SK-N-DZ (cell line): ENCODE measurements at places on chromosomes 4 and X.

DNA sequence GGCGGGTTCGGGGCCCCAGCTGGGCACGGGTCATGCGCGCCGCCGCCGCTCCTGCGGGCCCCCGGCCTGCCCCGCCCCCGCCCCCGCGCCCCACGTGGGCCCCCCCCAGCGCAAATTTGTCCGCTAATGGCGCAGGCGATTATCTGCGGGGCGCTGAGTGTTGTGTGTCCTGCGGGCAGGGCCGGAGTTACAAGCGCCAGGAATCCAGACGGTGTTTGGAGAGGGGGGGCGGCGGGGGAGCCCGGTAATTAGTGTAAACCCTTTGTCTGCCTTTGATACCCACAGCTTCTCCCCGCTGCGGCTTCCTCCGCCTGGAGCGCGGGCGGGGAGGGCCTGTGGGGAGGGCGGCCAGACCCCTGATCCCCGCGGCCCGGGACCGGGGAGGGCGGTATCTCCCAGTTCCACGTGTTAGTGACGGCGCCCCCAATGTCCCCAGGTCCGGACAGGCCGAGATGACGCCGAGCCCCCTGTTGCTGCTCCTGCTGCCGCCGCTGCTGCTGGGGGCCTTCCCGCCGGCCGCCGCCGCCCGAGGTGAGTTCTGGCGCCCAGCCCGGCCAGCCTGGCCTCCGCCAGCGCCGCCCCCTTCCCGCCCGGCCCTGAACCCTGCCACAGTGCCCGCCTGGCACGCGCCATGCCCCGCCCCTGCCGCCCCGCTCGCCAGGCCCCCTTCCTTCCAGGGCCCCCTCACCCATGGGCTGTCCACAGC is 761 bp downstream of the FGFRL1 start:
- DNase-seq, result no peak

DNA sequence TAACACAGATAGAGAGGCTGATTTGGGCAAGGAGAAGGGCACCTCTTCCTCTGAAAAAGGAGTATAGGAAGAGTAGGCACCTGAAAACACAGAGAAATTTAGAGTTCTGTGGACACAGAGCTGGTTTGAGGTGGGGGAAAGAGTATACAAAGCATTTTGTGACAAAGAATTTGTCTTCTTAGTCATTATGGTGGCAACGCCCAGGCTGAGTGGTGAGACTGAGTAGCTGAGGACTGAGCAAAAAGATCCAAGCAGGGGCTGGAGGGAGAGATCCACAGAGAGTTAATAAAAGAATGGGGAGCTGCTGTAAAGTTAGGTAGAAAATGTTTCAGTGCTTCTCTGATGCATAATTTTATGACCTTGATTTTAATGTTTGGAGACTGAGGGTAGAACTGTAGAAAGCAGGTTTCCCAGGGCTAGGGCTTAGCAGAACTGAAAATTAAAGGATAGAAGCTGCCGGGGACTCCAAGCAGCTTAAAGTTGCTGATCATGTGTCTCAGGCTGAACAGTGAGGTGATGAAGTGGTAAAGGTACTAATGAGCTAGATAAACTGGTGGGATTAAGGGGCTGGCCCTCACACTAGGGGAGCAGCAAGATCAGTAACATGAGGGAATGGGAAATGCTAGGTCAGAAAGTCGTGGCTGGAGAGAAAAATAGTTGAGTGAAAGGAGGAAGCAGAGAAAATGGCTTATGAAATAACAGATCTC is 118.9 kb downstream of the CEP44 start:
- no peak for DNase-seq

DNA sequence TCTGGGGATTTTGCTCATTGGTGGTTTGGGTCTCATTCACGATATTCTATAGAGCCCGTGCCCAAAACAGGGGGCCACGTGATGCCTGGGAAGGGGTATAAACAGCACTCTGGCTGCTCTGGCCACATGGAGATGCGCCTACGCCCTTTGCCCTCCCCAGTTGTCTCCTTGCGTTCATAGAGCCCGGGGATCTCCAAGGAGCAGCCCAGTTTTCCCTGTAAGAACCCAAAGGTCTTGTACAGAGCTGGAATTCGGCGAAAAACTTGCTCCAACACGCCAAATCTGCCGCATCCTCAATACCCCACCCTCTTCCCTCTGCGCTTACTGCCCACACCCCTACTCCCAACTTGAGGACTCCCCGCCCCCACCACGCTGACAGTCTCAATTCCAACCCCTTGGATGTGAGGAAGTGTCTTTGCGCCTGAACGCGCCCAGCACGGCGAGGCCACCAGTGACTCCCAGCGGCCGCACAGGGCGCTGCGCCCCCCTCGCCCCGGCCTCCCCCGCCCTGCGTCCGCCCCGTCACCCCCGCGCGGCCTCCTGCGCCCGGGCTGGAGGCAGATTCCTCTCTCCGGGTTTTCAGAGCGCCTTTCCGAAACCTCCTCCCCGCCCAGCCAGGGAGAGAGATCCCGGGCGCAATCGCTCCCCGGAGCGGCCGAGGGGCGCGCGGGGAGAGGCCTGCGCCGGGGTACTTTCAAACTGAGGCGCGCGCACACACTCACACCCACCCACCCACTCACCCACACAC is at the start of gene NHS:
Gene NHS, plus strand, starts transcription at position 582 of the 748 bp plus-strand sequence. CDS start 558 bp downstream, outside the sequence.
- DNase-seq, result peak; percentile 58

- DNase-seq, result peak; percentile 71
Observed at GRCh38 chr4:85147481-85148076, 181.1 kb upstream of the WDFY3 start.

GRCh38 chr4:32597354-32597753 is 1877.2 kb downstream of the PCDH7 start:
- no peak for DNase-seq
